ENCODE measurements at places on chromosomes 11 and 22. TPM values are rescaled to one million over a fixed set of nuclear protein-coding genes. Genes with fewer than 3 reads are reported as not detected.
A peak's percentile ranks its signal among the peaks of the same experiment; 100 is the strongest.

INTS4 gene
- total RNA-seq: 46.9 TPM

FGF19 gene
- 1.4 TPM for total RNA-seq

RANGAP1 gene
- 11.1 TPM for total RNA-seq

SNX19 gene
- 60.4 TPM for total RNA-seq

MIAT gene
- 3.6 TPM for total RNA-seq

SLC25A18 gene
- 6.0 TPM for total RNA-seq

SCN4B gene
- total RNA-seq: 1.2 TPM

RPS25 gene
- 2,427 TPM for total RNA-seq

GRCh38 chr11:12958986-12959385 is 50.1 kb upstream of the RASSF10 start:
- no peak for DNase-seq

DNA sequence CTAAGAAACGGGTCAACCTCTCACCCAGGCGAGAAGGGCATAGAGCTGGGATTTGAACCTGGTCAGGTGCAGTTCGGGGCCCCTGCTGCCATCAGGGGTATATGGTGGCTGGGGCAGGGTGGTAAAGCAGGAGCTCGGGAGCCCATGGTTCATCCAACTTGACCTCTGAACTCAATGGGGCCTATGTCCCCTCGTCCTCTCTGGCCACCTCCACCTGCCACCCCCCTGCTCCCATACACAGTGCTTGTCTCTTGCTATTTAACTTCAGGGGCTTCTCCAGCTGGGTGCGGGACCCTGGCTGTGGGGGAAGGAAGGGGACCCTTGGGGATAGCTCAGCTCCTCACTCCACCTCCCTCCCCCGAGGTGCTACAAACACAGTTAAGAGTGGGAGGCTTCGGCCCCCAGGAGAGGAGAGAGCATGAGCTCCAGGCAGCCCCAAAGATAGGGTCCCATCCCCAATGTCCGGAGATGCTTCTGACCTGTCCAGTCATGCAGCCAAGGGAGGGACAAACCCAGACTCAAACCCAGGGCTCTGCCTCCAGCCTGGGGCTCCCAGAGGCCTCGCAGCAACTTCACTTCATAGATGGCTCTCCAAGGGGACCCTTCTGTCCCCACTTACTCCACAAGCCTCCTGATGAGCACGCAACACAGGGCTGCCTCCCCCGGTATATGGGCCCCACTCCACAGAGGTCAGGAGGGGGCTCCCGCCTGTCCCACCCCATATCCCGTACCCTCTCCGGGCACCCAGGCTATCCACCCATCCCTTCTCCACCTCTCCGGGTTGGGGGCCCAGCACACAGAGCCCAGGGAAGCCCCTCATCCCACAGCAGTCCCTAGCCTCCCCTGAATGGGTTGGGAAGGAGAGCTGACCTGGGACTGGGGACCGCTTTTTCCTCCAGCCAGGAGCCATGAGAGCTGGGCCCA is 712 bp downstream of the IL2RB start:
- DNase-seq: no peak

DNA sequence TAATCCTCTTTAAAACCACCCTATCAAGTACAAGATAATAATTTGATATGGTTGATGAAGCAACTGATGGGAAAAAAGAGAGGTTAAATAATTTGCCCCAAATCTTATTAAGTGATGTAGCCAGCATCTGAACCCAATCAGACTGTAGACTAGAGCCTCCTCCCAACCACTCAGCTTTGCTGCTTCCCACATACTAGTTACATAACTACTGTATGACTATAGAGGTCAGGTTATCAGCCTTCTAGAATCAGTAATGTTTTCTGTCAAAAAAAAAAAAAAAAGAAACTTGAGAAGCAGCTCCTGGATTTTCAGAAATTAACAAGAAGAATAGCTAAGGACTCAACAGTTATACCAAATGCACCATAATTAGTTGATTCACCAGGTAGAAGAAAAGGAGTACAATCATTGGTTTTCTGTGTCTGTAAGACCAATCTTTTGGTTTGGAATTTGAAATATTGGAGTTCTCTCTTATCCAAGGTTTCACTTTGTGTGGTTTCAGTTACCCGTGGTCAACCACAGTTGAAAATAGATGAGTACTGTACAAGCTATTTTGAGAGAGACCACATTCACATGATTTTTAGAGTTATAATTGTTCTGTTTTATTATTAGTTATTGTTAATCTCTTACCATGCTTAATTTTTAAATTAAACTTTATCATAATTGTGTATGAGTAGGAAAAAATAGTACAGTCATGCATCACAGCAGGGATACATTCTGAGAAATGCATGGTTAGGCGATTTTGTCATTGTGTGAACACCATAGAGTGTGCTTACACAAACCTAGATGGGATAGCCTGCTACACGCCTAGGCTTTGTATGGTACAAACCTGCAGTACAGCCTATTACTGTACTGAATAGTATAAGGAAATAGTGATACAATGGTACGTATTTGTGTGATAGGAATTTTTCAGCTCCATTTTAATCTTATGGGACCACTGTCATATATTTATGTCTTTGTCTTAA is 72.2 kb downstream of the PDHX start:
- DNase-seq: no peak

GRCh38 chr11:14499178-14499559 is 442 bp downstream of the COPB1 start:
- peak; percentile 42 for DNase-seq

GRCh38 chr11:131588057-131588456 is 217.6 kb downstream of the NTM start:
- no peak for DNase-seq

- peak; percentile 42 for DNase-seq
These were observed 2.0 kb downstream of the GGA1 start for GRCh38 chr22:37610480-37611129.

- peak; percentile 79 for DNase-seq
These were observed 4.5 kb upstream of the TP53I11 start for GRCh38 chr11:44955015-44955738.

- no peak for DNase-seq
These were observed 46.2 kb downstream of the IGF2 start for GRCh38 chr11:2092956-2093412.

- no peak for DNase-seq
These were observed at the start of gene MRGPRE for GRCh38 chr11:3231851-3232744. TSS of gene MRGPRE (minus strand) at chr11:3232417. CDS start at chr11:3228799, 3,618 bp downstream.

- DNase-seq: no peak
These were observed 44.6 kb upstream of the PAK1 start for GRCh38 chr11:77518471-77518870.

GRCh38 chr11:116857316-116857715 is 19.9 kb upstream of the APOA1 start:
- no peak for DNase-seq

- peak; percentile 41 for DNase-seq
These were observed 697 bp downstream of the LGALS1 start for GRCh38 chr22:37675930-37676735.

DNA sequence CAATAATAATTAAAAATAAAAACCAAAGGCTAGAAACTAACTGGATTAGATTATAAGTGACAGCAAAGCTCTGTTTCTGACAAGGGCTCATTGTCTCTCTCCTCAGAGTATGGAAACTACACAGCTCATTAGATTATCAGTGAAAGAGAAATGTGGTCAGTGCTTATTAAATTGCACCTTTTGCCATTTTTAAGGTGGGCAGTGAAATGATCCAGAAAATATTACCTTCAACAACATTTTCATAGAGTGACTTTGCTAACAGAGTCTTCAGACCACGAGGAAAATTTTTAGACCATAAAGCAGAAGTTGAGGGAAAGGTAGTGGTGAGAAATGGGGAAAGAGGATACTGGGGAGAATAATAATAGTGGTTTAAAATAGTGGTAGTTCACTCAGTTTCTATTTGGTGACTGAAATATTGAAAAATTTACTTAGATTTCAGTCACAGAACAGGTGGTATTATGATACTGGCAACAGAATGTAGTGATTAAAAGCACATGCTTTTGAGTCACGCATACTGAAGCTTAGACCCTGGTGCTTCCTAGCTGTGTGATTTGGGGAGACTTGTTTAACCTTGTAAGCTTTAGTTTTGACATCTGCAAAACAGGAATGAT is 684.0 kb upstream of the CCDC90B start:
- no peak for DNase-seq

- no peak for DNase-seq
These were observed 138.1 kb downstream of the TBC1D22A start for GRCh38 chr22:46900549-46900948.

DNA sequence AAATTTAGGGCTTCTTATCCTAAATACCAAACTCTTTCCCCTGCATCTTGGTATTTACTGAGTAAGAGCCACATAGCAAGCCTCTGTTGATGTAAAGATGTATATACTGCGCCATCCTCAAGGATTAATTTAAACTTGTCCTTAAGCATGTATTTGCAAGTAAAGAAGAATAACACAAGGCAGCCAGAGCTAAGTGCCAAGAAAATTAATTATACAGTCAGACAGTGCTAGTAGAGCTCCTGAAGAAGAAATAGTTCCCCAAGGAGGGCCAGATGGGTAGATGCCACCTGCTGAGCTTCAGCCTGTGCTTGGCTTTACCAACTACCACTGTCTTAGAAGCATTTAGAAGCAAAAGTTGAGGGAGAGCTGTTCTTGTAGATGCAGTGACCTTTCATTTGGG is 470.0 kb downstream of the BUD13 start:
- DNase-seq: no peak

DNA sequence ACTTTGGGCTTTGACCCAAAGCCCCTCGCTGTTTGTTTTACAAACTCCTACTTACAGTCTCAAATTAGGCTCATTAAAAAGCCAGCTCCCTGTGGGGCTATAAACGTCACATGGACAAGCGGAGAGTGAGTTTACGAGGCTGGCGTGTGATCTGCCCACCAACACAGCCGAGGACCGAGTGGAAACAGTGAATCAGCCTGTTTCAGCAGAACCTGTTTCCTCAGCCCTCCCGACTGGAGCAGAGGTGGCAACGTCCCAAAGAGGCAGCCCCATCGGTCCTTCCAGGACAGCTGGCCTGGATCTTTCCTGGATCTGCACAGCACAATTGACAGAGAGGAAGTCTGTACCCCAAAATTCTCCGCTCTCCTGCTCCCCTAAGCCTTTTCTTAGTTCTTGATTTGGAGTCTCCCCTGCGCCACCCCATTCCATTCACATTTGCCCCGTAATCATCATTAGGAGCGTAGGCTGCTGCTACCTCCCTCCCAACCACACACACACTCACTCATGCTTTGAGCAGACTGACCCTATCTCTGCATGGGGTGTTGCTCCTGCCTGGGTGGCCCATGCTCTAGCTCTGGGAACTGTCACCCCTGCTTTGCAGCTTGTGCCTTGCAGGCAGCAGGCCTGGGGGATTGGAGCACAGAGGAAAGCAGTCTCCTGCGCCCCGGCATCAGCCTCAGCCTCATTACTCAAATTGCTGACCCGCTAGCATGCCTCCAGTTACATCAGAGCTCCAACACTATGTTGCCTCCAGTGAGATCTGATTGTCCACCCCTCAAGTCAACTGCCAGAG is 117.8 kb downstream of the NAT10 start:
- DNase-seq: peak; percentile 56

DNA sequence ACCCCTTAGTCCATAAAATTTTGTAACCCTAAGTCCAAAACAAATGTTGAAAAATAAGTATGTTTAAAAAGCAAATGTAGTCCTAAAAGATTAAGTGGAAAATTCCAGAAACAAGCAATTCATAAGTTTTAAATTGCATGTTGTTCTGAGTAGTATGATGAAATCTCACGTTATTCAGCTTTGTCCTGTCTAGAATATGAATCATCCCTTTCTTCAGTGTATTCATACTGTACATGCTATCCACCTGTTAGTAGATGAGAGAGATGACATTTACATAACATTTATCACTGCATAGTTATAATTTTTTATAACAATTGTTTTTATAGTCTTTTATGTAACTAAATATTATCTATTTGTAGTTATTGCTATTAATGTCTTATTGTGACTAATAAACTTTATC is 622.3 kb upstream of the CHORDC1 start:
- DNase-seq: no peak

GRCh38 chr11:2074266-2074825 is 64.8 kb downstream of the IGF2 start:
- DNase-seq: no peak

DNA sequence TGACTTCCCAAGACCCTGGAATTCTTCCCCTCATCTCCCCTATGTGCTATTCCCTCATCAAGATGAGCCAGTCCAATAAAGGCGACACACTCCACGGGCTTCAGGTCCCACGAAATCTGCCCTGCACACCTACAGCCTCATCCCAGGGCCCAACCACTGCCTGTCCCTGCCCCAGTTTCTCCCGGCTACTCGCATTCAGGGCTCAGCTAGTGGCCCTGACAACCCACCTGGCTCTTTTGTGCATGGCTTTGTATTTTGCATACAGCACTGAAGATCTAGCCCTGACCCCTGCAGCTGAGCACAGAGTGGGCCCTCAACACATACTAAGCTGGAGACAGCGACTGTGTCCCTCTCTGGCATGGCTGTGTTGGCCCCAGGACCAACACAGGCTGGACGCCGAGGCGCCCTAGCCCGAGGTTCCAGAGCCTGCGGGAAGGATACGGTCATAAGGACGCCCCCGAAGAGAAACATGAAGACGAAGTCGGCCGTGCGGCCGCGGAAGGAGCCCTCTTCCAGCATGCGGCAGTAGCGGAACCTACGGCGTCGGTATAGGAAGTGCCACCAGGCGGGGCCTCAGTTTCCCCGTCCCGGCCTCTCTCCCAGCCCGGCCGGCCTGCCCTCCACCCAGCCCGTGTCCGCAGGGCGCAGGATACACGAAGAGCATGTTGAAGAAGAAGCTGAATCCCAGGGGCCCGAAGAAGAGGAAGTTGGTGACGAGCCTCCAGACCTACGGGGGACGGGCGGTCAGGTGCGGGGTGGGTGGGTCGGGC is 710 bp downstream of the DERL3 start:
- DNase-seq: no peak

Measured in umbilical cord (tissue), 2 donors.